ENCODE measurements at places on chromosomes 12 and 14. TPM values are rescaled to one million over a fixed set of nuclear protein-coding genes. Genes with fewer than 3 reads are reported as not detected.
A peak's percentile ranks its signal among the peaks of the same experiment; 100 is the strongest.

GRCh38 chr12:12611512-12612306 is at the start of gene CREBL2:
TSS of gene CREBL2 (plus strand) at chr12:12611876. CDS start at chr12:12612173, 297 bp downstream.
- DNase-seq: peak; percentile 80

The RPS6KA5 gene
- total RNA-seq: 4.6 TPM

The HCAR3 gene
- total RNA-seq: 1.9 TPM

The PLEKHG7 gene
- total RNA-seq: 1.3 TPM

DNA sequence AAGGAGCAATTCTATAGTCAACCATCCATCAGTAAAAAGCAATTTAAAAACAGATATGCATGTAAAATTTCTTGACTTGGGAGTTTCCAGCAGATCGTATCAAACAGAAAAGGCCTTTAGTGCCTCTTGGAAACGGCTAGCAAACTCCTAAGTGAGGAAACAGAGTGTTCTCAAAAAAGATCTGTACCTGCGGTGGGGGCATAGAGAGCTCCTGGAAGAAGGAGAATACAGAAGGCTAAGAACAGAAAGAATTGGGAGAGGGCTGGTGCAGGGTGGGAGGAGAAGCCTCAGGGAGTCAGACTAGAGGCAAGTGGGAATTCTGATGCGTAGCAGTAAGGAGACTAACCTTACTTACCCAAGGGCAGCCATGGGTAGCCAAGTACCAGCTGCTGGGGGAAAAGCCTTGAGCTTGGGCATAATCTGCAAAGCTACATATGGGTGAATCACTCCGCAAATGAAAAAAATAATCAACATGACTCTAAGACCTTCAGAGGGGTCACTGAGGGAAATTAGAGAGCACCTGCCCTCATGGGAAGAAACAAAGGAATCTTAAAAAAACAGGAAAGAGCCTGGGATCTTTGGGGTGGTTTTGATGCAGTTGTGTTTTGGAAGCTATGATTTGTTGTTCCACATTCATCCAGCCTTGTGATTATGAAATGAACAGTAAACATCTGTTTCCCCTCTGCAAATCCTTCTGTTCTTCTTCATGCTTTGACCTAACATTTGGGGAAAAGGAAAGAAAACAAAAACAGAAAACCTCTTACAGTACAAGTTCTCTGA is 10.4 kb downstream of the RHOJ start:
- DNase-seq: no peak

DNA sequence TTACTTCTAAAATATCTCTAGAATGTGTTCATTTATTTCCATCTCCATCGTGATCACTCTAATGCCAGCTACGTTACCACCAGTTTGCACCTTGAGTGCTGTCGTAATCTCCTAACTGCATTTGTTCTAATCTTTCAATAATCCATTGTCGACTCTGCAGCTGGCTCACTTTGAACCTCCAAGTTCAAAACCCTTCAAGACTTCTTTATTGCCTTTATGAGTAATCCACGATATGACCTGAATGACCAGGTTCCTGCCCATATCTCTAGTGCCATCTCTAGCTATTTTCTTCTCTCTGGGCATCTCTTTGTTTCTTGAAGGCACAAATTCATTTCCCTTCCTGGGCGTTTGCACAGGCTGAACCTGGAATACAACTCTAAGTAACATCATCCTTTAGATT is 76.7 kb downstream of the SRGAP1 start:
- DNase-seq: no peak

- no peak for DNase-seq
Measured at GRCh38 chr14:60723116-60723906, 840 bp downstream of the SIX4 start.

The ACOT2 gene
- total RNA-seq: 32.3 TPM

- no peak for DNase-seq
Measured at GRCh38 chr12:108205864-108206263, 76.8 kb downstream of the WSCD2 start.

DNA sequence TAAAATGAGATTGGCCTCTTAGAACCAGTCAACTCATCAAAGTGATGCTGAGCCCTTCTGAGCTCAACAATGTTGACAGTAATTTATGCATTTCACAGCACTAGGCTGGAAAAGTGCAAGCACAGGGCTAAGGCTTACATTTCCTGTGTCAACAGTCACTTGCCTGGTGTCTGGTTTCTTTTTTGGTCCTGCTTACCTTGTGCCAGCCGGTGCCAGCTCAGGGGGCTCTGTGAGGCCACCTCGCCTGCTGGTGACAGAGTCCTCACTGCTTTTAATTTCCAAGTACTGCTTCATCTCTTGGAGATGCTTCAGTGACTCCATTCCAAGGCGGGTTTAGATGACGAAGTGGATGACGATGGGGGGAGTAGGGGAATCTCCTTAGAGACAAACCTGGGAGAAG is 53.1 kb upstream of the KCNA1 start:
- DNase-seq: no peak

DNA sequence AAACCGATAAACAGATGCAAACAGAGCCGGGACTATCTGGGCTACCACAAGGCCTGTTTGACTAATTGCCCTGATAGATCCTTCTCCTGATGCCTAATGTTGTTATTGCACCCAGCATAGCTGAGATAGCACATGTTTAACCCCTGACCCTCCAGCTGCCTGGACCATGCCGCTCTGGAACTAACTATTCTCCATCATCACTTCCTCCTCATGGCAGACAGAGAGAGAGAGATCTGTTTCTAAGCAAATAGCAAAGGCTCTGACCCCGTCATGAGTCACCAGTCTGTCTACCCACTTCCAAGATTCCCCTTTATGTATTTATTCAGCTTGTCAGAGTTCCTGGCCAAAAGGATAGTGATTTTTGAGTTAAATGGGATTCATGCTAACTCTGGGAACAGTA is 58.2 kb upstream of the FLRT2 start:
- no peak for DNase-seq

The AQP2 gene
- total RNA-seq: not detected

The MDGA2 gene
- total RNA-seq: not detected

DNA sequence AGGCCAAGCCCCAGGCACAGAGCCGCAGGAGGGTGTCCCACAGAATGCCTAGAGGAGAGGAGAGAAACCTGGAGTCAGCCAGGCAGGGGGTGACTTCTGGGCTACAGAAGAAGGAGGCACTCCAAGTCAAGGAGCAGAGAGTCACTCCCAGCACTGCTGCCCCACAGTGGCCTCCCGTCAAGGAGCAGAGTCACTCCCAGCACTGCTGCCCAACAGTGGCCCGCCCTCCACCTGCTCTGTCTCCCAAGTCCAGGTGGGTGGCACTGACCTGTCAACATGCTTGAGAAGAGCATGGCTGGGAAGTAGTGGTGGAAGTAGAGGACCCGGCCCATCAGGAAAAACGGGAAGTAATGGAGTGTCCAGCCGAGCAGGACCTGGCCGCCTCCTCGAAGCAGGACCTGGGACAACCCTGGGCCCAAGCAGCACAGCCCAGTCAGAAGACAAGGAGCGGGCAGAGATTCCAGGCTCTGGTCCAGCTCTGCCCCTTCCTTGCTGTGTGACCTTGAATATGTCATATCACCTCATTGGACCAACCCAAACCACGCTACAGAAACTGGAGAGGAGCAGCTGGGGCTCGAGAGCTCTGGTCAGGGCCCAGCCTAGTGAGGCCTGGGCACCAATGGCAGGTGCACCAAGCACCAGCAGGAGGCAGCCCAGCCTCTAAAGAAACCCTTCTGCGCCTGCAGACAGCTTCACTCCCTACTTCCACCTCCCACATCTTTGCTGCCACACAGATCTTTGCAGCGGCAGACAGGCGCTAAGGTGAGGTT is 7.6 kb upstream of the NGB start:
- no peak for DNase-seq

DNA sequence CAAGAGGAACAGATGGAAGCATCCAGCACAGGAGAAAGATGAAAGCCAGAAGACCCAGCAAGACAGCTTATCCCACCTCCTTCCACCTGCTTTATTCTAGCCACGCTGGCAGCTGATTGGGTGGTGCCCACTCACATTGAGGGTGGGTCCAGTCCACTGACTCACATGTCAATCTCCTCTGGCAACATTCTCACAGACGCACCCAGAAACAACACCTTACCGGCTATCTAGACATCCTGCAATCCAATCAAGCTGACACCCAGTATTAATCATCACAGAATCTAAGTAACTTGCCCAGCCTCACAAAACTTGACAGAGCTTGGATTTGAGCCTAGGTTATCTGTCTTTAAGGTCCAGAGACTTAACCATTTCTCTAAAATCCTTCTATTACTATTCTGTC is 208.9 kb downstream of the PAH start:
- no peak for DNase-seq

The CREBL2 gene
- total RNA-seq: 11.9 TPM

DNA sequence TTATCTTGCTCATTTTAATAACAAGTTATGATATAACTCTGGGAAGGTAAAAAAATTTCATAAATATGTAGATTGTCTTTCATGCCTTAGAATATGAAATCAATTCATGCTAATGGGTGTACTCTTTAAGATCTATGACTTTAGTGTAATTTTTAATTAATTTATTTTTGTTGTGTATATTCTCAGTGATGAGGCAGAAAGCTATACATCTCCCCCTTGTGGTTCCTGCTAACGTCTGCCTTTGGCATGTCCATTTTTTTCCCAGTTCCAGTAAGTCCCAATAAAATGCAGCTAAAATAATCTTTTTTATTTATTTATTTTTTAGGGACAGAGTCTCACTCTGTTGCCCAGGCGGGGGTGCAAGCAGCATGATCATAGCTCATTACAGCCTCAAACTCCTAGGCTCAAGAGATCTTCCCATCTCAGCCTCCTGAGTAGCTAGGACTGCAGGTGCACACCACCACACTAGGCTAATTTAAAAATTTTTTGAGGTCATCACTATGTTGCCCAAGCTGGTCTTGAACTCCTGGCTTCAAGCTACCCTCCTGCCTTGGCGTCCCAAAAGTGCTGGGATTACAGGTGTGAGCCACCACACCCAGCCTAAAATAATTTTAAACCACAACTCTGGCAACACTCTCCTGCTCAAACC is 3.3 kb upstream of the CHURC1 start:
- DNase-seq: no peak

DNA sequence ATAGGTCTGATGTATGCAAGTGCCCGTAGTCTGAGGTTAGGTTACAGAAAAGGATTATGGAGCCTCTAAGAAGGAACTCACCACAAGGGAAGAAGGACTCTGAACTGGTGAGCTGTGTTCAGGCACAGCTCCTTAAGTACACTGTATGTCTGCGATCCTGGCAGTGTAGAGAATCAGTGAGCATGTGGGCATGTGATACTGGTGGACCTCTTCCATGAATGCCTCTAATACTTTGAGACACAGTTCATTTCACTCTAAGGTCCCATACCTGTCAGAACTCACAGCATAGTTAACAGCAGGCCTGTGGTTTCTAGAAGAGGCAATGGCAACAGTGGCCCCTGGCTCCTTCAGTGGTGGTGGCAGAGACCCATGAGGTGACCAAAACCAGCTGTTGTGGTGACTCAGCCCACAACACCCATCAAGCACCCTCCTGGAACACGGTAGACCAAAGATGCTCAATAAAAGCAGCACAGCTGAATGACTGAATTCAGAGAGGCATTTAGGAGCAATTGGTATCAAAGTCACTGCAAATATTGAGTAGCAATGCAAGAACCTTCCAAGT is 6.9 kb upstream of the OR6J1 start:
- peak; percentile 44 for DNase-seq

DNA sequence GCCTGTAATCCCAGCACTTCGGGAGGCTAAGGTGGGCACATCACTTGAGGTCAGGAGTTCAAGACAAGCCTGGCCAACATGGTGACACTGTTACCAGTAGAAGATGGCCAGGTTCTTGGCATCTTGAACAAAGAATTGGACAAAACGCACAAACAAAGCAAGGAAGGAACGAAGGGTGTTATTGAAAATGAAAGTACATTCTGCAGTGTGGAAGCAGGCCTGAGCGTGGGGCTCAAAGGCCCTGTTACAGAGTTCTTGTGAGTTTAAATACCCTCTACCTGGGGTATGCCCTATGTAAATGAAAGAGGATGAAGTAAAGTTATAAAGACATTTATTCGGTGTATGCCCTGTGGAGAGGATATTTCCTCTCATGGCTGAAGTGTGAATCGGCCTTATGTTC is 20.8 kb upstream of the CDK17 start:
- no peak for DNase-seq

GRCh38 chr14:105375635-105376057 is 22.7 kb upstream of the TEX22 start:
- DNase-seq: no peak

GRCh38 chr12:105539735-105540134 is 209.2 kb downstream of the C12orf75 start:
- DNase-seq: no peak

The KRT6C gene
- not detected for total RNA-seq

DNA sequence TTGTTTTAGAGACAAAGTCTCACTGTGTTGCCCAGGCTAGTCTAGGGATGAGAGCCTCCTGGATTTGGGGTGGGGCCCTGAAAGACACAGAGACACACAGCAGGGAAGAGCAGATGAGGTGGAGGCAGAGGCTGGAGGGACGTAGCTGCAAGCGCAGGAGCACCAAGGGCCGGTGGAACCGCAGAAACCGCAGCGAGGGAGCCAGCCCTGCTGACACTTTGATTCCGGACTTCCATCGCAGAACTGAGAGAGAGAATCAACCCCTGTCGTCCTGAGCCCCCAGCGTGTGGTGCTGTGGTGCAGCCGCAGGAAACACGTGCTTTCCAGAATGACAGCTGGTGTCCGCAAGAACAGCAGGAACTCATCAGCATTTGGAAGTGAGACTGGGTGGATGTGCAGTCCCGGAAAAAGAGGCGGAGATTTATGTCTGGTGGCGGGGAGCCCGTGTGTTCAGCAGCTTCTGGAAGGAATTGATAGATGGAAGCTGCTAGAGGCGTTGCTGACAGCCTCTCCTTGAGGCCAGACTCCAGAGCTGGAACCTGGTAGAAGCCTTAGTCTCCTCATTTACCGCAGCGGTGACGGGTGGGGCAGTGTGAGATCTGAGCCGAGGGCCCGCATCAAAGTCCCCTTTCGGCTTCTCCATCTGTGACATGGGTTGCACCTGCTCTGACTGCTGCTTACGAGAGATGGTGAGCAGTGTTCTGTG is 21.9 kb upstream of the KLC1 start:
- DNase-seq: peak; percentile 62

The SYNDIG1L gene
- total RNA-seq: not detected

The KRT75 gene
- not detected for total RNA-seq

DNA sequence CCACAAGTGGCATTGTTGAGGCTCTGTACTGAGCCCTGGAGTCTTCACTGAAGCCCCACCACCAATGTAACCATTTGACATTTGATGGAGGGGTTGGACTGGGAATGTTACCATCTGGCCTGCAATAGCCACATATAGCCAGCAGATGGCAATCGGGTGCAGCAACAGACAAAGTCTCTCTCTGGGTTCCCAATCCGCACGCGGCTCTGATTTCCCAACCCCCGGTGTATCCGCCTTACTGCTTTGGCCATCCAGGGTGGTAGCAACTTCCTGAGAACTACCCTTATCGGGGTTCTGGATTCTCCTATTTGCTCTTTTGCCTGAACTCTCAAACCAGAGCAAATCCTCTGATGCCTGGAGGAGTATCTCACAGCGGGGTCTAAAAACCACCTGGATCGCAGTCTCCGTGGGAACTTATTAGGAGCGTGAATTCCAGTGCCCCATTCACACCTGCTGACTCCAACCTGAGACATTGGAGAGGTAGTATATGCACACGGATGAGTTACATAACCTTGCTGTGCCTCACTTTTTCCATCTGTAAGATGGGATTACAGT is 14.2 kb downstream of the VRTN start:
- DNase-seq: peak; percentile 21

- no peak for DNase-seq
Measured at GRCh38 chr12:496736-497135, 37.0 kb downstream of the B4GALNT3 start.

- DNase-seq: peak; percentile 90
Measured at GRCh38 chr14:91249841-91250616, 5.5 kb upstream of the GPR68 start.

- no peak for DNase-seq
Measured at GRCh38 chr14:70909733-70910614, 2.7 kb downstream of the PCNX1 start.
